ENCODE measurements at places on chromosomes 7 and 10. TPM values are rescaled to one million over a fixed set of nuclear protein-coding genes. Genes with fewer than 3 reads are reported as not detected.

DNA sequence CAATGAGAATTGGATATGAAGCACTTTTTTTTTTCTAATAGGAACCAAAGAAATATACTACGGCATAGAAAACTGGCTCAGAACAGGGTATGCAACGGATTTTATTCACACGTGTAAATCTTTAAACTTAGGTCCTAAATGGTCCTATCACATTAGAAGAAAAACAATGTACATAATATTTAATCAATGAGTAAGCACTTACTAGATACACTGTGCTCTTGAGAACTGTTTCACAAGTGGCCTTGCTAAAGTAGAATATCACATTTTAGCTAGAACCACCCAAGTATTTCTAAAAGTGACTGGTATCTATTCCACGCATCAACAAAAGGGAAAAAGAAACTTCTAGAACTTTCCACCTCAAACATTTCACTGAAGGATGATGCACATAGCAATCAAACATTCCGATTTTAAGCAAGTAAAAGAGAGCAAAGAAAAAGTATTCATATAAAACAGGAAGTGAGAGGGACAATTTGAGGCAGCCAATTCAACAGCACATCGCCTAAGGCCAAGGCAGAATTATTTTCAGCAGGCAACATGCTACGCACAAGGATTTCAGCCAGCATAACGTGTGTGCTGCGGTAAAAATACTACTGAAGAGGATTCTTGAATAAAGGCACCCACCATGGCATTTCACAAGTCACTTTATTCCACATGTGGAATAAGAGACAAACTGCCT, 55.8 kb downstream of the PARD3 start:
- DNase-seq, result no peak

The ZNF277 gene
- total RNA-seq, result 15.0 TPM

- no peak for DNase-seq
Measured at GRCh38 chr7:3880228-3880987, 579.4 kb downstream of the SDK1 start.

DNA sequence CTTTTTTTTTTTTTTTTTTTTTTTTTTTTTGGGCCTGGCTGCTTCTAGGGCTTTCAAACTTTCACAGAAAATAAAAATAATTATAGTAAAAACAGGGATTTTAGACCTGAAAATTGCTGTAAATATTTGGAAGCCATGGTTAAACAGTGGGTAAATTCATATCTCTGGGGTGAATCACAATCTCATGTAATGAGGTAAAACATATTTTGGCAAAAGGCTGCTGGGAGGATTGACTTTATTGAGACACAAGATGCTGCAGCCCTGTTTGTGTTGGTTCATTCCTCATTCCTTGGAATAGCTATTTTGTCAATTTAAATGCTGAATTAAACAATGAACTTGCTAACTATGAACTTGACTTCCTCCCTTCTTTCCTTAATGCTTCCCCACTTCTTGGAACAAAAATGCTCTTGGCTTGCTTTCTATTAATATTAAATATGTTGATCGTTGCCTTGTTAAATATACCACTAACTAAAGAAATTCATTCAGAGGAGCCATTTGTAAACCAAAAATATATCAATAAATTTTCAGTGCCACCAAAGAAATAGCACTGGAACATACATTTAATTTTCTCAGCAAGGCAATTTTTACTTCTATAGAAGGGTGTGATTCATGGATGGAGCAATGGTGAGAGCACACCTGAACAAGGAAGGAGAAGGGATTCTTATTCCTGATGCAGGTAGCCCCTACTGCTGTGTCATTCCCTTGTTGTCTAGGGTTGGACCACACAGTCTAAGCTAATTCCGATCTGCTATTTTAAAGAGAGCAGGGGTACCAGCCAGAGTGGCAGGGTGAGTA, 24.6 kb downstream of the AGK start:
- no peak for DNase-seq

The SLC26A5 gene
- total RNA-seq, result not detected

The BICC1 gene
- total RNA-seq, result 0.26 TPM

GRCh38 chr7:83786858-83787257, 137.9 kb upstream of the SEMA3E start:
- no peak for DNase-seq

The FAM25C gene
- total RNA-seq, result not detected

The PSD gene
- 2.3 TPM for total RNA-seq

- no peak for DNase-seq
Measured at GRCh38 chr10:43237631-43238446, 29.0 kb downstream of the RASGEF1A start.
